ENCODE measurements at places on chromosomes 3 and 15. TPM values are rescaled to one million over a fixed set of nuclear protein-coding genes. Genes with fewer than 3 reads are reported as not detected.

DNA sequence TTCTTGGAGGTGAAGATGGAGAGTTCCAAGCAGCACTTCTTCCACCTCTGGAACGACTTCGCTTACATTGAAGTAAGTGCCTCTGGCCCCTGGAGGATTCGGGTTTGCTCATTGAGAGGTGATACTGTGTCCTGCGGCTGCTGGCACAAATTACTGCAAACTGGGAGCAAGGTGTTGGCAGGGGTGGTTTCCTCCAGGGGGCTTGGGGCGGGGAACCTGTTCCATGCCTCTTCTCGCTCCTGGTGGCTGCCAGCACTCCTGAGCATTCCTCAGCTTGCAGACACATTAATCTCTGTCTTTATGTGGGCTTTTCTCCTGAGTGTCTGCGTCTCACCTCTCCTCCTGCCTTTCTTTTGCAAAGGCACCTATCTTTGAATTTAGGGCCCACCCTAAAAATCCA, 47.4 kb downstream of the MESD start:
- DNase-seq, result no peak

DNA sequence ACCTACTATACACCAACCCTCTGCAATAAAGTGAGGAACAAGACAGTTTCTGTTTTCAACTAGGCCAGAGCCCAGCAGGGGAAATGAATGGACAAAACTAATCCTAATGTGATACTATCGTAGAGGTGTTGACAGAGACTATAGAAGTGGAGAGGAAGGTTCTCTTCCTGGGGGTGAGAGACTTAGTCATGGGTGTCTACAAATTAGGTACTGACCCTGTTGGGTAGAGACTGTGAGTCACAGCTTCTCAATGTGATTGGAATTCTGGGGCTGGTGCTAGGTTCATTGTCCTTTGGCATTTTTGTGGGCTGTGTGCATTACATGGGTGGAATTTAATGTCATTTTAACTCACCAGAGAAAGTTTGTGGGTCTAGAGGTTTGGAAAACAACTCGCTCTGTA, 79.3 kb downstream of the ADAMTSL3 start:
- no peak for DNase-seq

DNA sequence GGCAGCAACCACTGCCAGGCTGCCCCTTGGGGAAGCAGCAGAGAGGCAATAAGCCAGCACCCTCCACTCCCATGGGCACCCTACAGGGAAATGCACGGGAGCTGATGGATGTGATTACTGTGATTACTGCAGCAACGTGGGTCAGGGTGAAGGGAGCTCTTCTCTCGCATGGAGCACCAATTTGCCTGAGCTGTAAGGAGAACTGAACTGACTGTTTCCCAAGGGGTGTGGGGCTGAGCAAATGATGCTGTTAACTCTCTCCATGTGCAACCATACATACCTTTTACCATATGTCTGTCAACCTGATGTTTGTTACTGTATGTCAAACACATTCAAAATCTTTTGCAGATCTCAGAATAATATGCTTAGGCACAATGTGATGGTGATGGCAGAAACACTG, 680.6 kb downstream of the SQOR start:
- DNase-seq, result no peak

COMMD4 gene
- 24.0 TPM for total RNA-seq

- no peak for DNase-seq
Measured at GRCh38 chr15:71049706-71050422, 65.4 kb upstream of the THSD4 start.

GRCh38 chr3:58249358-58250092, 11.9 kb downstream of the ABHD6 start:
- DNase-seq, result no peak

RARB gene
- not detected for total RNA-seq

DNA sequence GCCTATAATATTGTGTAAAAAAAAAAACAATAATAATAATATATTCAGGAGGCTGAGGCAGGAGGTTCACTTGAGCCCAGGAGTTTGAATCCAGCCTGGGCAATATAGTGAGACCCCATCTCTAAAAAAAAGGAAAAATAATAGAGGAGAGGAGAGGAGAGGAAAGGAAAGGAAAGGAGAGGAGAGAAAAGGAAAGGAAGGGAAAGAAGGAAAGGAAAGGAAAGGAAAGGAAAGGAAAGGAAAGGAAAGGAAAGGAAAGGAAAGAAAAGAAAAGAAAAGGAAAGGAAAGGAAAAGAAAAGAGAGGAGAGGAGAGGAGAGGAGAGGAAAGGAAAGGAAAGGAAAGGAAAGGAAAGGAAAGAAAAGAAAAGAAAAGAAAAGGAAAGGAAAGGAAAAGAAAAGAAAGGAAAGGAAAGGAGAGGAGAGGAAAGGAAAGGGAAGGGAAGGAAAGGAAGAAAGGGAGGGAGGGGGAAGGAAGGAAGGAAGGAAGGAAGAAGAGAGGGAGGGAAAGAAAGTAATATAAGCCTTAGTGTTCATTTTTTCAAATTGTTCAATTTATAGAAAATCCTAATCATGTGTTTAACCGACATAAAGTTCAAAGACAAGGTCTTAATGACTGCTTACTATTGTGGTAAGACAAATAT, 191.1 kb downstream of the MECOM start:
- DNase-seq, result no peak

AP3B2 gene
- total RNA-seq, result 1.7 TPM

DNA sequence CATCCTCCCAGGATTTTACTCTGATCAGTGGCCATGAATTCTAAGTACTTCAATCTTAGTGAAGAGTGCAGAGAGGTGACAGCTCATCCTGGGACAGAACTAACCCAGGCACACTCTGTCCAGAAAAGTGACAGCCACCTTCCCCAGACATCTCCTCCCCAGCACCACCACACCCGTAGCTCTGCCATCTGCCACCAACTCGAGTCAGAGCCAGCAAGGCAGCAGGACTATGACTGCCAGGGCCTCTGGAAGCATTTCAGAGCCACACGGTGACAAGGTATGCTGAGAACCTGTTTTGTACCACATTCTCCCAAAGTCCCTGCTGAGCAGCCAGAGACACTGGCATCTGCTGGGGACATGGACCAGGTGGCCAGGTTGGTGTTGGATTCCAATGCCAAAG, 71.0 kb downstream of the NTRK3 start:
- DNase-seq, result no peak

ADIPOQ gene
- total RNA-seq, result not detected

THRB gene
- total RNA-seq, result not detected

SERPINI2 gene
- total RNA-seq, result not detected

- DNase-seq, result no peak
Measured at GRCh38 chr15:77384589-77385359, 35.1 kb downstream of the PEAK1 start.

DNA sequence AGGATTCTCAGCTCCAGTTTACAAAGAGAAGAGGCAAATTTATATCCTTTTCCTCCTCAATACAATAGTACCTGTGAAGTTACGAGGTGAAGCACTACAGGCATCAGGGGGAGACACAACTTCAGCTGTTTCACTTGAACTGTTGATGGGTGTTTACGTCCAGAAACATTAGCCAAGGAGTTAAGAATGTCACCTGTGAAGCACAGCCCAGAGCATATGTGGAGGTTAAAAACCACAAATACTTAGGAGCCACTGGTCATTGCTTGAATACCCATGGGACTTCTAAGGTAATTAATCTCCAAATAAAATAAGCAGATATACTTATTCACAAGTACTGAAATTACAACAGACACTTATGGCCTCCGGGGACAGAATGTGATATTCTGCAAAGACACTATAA, 246.5 kb downstream of the ULK4 start:
- DNase-seq, result no peak

DNA sequence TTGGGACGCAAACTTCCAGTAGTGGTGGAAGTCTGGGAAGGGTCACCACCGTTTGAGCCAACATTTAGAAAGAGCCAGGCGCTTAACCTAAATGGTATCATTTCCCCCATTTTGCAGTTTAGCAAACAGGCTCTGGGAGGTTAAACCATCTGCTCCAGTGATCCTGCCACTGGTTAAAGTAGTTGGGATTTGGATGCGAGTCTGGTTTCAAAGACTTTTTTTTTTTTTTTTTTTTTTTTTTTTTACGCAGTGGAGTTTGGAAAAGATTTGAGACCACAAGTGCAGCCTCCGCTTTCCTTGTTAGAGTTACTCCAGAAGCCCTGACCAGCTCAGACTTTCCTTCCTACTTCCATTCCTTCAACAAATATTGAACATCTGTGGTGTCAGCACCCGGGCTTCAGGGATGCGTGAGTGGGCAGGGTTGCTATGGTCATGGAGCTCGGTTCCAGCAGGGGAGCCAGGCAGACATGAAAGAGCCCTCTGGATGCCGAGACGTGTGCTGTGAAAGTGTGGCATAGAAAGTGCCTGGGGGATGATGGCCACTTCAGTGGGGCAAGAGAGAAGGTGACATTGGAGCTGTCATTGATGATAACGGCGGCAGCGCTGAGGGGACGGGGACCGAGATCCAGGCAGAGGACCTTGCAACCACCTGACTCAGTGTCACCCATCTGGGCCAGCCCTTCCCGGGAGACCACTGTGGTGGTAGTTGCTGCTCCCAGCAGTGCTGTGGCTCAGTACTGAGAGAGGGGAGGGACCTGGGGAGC, 1.1 kb upstream of the RNU6-1 start:
- DNase-seq, result no peak

GRCh38 chr3:196115678-196116083, 33.8 kb upstream of the TFRC start:
- DNase-seq, result no peak

DNA sequence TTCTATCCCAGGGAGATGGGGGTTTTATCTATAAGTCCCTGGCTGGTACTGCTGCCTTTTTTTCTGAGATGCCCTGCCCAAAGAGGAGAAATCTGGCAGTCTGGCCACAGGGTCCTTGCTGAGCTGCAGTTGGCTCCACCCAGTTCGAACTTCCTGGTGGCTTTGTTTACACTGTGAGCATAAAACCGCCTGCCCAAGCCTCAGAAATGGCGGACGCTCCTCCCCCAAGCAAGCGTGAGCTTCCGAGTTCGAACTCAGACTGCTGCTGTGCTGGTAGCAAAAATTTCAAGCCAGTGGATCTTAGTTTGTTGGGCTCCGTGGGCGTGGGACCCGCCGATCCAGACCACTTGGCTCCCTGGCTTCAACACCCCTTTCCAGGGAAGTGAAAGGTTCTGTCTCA, 126.8 kb upstream of the SUCLG2 start:
- DNase-seq, result no peak

- no peak for DNase-seq
Measured at GRCh38 chr3:170740285-170740684, 129.7 kb downstream of the RPL22L1 start.

DNA sequence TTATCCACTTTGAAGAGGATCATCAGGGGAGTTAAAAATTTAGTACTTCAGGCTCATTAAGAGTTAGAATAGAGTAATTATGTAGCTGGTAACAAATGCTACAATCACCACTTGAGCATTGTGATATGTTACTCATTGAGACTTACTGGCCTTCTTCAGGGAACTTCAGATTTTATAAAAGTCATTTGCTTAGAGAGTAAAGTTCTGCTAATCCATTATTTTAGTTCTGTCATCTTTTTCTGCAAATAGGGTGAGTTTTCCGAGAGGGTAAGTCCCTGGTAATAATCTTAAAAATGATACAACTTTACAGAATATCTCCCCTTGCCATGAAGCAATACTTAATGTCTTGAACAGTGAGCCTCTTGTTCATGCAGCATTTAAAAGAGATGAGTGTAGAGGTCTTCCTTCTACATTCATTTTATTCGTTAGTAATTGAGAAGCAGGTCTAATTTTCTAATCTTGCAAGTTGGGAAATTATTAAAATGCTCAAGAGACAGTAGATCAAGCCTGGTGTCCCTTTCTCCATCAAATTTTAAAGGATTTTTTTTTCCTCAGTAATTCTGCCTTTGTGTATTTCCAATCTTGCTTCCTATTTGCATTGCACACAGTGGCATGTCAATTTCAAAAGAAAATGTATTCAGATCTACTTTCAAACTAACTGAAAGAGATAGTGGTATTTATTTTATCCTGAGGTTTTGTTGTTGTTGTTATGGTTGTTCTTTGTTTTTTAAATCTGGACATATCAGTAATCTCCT, 52.6 kb downstream of the MBNL1 start:
- DNase-seq, result no peak

GRCh38 chr3:195808741-195809290, 2.9 kb downstream of the MUC4 start:
- DNase-seq, result no peak

HDGFL3 gene
- total RNA-seq, result 3.1 TPM

DNA sequence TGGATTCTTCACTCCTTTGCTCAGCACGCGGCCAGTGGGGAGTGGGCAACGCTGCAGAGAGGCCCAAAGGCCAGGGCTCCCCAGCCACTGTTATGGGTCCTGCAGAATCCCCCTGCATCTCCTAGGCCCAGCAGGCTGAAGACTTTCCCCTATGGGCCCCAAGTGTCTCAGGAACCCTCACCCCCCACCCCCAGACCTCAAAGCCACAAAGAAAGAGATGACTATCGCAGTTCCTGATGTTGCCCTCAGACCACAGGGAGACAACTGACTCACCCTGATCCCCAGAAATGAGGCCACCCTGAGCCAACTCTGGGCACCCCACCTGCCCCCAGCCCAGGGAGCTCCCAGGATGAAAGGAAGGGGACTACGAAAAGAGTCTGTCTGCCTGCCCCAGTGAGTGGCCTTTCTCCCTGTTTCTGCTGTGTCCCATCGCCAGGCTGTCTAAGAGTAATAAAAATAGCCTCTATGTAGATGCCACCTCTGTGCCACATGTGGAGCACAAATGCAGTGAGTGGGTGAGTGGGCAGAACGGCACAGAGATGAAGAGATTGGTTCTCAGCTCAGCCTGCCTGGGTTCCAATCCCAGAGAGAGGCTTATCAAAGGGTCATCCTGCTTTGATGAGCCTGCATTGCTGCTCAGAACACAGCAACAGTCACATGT, 283.0 kb downstream of the UACA start:
- no peak for DNase-seq

DNA sequence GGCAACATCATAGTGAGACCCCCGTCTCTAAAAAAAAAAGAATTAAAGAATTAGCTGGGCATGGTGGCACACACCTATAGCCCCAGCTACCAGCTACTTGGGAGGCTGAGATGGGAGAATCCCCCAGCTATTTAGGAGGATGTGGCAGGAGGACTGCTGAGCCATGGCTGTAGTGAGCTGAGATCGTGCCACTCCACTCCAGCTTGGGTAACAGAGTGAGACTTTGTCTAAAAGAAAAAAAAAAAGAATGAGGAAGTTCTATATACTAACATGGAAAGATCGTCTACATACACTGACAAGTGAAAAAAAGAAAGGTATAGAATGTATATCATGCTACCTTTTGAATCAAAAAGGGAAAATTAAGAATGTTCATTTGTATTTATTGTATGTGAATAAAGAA, 83.9 kb upstream of the CDAN1 start:
- no peak for DNase-seq

DNA sequence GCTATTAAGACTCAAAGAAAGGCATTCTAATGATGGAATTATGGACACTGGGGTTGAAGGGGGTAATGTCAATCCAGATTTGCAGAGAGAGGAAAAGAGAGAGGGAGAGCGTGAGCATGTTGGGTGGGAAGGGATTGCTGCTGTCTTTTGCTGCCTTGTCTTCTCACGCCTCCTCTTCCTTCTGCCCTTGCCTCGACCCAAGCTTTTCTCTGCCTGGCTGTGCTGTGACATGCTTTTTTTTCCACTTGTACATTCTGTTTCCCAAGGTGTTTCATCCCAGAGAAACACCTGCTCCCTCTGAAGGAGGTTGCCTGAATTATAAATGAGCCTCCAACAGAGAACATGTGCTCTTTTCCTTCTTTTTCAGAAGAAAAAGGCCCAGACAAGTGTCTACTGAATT, 80.3 kb downstream of the BDH1 start:
- DNase-seq, result no peak

TTLL13 gene
- 0.71 TPM for total RNA-seq

PXK gene
- total RNA-seq, result 26.6 TPM

CCDC13 gene
- 0.73 TPM for total RNA-seq

ASB14 gene
- total RNA-seq, result not detected

GOLIM4 gene
- total RNA-seq, result 0.66 TPM

Data from naive thymus-derived CD8-positive, alpha-beta T cell (primary cell).